ENCODE measurements at places on chromosomes 5 and 9.

DNA sequence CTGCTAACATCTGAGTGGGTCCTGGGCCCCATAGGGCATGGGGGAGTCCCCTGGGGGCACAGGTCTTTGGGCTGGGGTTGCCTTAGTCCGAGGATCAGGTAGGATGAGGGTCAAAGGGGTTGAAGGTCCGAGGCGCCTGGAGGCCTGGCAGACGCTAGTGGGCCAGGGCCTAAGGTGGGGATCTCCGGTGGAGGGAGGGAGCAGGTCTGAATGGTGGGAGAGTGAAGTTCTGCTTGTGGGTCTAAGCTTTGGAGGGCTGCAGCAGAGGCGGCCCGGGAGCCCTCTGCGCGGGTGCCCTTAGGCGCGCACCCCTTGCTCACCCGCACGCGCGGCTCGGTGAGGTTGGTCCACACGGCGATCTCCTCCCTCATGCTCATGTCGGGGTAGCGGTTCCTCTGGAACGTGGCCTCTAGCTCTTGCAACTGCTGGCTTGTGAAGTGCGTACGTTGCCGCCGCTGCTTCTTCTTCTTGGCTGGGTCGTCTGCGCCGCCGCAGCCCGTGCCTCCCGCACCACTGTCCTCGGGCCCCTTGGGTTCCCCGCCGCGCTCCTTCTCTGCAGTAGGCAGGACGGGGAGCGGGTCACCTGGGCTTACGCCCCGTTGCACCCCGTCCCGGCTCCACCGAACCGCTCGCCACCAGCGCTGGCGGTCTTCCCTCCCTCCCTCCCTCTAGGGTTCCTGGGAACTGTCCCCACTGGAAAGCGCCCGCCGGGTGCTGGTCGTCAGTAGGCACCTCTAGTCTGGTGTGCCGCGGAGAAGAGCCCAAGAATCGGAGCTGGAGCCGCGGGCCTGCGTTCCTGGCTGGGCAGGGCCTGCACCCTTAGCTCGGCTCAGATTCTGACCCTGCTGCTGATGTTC, 2.8 kb downstream of the PITX1 start:
- no peak for DNase-seq

DNA sequence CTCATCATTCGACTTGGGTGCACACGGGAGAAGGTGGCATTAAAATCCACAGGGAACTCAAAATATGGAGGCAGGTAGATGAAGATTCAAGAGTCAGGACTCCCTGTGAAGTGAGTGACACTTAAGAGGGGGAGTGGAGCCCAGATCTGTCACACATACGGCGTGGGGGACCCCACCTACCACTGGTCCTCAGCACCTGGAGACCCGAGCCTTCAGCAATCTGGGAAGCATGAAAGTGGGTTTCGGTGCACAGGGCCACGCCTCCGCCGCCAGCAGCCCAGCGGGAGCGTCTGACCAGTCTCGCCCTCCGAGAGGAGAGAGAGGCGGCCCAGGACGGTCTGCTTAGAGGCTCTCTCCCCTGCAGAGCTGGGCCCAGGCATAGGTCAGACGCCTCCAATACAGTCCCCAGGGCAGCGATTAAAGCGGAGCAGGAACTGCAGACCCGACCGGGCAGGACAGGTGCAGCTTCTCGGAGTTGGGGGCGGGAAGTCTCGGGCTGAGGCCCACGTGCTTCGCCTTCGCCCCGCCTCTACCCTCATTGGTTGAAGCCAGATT, 639 bp upstream of the SLC2A8 start:
- DNase-seq: no peak

- DNase-seq: no peak
These were observed 439.0 kb upstream of the PTGER4 start for GRCh38 chr5:40240671-40241070.

GRCh38 chr5:82073179-82073578, 101.4 kb downstream of the ATG10 start:
- DNase-seq: no peak

GRCh38 chr5:154447089-154447725, 1.4 kb downstream of the SAP30L start:
- DNase-seq: no peak

GRCh38 chr9:88923653-88924288, 67.5 kb upstream of the S1PR3 start:
- DNase-seq: no peak

- DNase-seq: no peak
These were observed 1823.9 kb upstream of the CDH9 start for GRCh38 chr5:28862137-28862859.

DNA sequence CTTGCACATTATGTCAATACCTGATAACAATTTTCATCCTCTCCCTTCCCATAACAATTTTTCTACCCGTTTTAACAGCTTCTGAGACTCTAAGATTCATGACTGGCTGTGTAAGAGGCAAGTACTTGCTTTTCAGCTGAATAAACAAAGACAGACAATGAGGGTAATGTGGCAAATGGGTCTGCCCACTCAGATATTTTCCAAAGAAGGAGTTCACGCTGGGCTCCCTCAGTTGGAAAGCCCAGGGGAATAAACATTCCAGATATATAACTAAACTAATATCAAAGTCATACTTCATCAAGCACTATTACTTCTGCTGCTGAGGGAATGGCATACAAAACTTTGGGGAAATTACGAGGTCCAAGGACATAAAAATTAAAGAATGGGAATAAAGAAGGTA, 24.4 kb downstream of the MEGF9 start:
- no peak for DNase-seq

DNA sequence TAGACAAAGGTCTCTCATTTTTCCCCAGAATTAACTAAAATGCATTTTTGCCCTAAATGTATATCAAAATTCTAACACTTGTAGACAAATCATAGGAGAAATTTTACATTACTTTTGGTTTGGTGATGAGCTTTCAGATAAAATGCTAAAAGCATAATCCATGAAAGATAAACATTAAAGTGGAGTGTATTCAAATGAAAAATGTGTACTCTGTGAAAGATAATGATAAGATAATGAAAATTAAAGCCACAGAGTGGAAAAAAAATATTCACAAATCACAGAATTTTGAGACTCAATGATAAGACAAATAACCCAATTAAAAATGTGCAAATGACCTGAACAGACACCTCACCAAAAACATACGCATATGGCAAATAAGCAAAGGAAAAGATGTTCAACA, 176.9 kb upstream of the ADAMTS16 start:
- DNase-seq: no peak

GRCh38 chr5:157476702-157477408, 16.8 kb downstream of the NIPAL4 start:
- DNase-seq: no peak

GRCh38 chr5:50889790-50890189, 223.4 kb downstream of the PARP8 start:
- no peak for DNase-seq

- DNase-seq: peak; percentile 75
These were observed 63.4 kb upstream of the ABCA1 start for GRCh38 chr9:104991144-104991953.

DNA sequence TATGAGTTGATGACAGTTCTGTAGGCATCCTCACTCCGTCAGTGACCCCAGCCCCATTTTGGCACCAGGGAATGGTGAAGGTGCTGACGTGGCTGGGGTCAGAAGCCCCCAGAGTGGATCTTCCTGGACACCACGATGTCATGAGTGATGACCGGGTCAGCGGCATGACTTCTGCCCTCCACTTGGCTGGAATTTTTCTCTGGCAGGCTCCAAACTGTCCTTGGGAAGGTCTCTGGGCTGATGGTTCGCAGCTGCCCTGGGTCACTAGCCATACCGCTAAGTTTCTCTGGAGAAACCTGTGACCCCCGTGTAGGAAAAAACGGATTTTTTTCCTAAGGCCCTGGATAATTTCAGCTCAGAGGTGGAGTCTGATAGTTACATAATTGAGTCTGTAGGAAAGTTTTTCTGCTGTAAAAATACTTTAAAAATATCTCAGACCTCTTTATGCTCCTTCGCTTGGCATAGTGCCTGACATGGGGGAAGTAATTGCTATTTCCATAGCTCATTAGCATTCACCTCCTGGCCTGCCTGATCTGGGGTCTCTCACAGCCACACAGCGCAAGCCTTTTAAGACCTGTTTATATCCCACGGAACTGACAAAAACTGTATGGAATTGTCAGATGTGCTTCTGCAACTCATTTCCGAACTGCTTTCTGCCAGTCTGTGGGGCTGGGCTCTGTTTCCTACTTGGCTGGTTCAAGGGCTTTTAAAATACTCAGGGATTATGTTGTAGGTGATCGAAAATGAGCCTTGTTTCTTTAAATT, 69.2 kb downstream of the ANGPTL2 start:
- no peak for DNase-seq

GRCh38 chr9:134247918-134248631, 78.2 kb upstream of the RXRA start:
- DNase-seq: no peak

DNA sequence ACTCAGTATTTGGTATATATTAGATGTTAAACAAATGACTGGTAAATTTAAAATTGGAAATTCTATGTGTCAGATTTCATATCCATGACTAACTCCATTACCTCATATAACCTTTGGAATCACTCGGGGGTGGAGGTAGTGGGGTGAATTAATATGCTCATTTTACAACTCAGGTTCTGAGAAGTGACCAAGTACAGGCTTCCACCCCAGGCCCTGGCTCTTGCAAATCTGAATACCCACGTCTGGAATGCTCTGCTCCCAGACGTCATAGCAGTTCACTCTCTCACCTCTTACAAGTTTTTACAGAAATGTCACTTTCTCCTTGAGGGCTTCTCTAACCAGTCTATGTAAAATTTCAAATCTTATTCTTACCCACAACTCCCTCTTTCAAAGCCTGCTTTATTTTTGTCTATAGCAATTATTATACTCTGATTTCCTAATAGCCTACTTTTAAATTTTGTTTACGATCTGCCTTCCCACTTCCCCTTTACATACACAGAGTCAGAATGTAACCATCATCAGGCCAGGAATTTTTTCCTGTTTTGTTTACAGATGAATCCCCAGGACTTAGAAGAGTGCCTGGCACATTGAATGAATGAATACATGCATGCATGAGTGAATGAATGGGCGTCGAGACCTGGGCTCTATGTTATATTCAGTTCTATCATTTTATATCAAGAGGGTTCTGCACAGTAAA, 134.1 kb upstream of the IFNE start:
- DNase-seq: no peak

DNA sequence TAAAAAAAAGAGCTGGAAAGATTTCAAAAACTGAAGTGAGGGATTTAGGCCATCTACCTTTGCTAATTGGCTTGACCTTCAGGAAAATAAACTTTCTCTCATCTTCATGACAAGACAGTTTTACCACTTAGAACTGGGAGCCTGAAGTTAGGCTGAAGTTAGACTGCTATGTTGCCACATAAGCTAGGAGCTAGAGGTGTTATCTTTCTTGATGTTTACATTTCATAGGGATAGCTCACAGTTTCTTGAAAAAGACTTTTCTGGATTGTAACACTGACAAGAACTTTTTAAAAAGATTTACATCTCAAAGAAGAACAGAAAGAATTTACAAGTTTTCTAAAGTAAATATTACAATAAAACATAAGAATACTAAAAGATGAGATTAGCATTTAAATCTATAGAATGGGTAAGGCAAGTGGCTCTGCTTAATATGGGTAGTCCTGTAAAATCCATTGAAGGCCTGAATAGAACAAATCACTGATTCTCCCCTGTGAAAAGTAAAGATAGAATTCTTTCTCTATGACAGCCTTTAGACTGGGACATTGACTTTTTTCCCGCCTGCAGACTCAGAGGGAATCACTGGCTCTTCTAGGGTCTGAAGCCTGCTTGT, 1665.4 kb upstream of the CDH9 start:
- DNase-seq: no peak

DNA sequence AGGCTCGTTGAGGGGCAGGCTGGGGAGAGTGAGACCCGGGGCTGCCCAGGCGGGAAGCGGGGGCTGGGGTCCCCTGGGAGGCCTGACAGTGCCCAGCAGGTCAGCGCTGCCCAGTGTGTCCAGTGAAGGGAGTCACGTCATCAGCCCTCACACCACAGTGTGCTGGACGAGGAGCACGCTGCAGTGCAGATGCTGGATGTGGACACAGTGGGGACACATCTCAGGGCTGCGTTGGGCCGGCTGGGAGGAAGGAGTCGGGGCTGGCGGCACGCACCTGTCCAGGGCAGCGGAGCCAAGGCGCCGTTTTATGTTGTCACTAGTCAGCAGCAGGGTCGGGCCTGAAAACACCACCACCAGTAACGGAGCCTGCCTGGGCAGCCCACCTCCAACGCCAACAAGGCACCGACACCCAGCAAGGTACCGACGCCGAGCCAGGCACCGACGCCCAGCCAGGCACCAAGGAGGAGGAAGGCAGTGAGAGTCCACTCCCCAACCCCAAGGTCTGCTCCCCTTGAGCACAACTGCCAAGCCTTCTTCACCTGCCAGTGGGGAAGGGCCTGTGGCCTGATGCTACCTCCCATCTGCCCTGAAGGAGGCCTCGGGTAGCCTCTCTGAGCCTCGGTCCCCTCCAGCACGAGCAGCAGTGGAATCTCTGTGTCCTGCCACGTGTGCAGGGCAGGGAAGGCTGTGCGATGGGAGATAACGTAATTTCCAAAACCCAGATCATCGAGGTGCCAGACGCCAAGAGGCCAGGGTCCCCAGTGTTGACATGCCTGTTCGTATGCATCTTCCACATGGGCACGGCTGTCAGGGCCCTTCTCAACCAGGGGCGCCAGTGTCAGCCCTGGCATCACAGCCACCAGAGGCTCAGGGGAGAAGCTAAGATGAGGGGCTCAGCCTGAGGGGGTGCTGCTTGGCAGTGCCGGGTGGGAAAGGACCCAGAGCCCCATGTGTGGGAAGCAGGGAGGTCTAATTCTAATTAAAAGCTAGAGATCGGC, 21.9 kb upstream of the NSMF start:
- DNase-seq: no peak

GRCh38 chr5:59766427-59767210, 126.9 kb downstream of the PDE4D start:
- DNase-seq: no peak

- DNase-seq: no peak
These were observed 48.6 kb upstream of the SH3PXD2B start for GRCh38 chr5:172502969-172503368.

DNA sequence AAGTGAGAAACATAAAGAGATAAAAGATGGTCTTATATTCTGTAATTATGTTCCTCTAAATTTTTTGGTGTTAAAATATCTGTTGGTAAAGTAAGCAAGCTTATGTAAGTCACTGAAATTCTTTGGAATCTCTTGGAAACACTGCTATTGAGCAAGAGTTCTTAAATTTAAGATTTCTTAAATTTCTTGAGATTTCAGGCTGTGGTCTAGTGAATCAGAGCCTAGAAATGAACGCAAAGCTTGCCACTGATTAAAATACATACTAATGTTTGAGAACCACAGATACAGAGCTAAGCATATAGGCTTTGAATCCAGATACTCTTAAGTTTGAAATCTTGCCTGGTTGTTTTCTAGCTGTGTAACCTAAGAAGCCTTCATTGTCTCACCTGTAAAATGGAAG, 133.4 kb downstream of the TRPM3 start:
- DNase-seq: no peak

DNA sequence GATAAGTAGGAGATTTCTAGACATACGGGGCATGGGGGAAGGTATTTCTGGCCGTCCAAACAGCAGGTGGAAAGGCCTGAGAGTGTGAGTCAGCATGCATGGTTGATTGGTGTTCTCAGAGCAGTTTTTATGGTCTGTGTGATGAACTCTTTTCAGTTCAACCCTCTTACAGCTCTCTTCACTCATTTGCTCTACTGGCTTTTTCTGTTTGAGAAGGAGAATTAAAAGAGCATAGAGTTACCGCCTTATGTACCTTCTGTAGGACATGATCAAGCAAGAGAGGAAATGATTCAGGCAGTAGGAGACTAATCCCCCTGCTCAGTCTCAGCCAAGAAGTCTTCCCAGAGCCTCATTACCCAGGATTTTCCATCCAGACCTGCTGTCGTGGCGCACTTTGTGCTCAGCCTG, 92.4 kb downstream of the PRDM6 start:
- DNase-seq: no peak

- no peak for DNase-seq
These were observed 32.8 kb upstream of the SUSD3 start for GRCh38 chr9:93025736-93026135.

GRCh38 chr5:36029914-36030313, 36.8 kb downstream of the UGT3A2 start:
- no peak for DNase-seq
